ENCODE measurements at places on chromosomes 7 and 10.

- DNase-seq: no peak
Measured at GRCh38 chr10:13183625-13184024, 22.3 kb downstream of the MCM10 start.

DNA sequence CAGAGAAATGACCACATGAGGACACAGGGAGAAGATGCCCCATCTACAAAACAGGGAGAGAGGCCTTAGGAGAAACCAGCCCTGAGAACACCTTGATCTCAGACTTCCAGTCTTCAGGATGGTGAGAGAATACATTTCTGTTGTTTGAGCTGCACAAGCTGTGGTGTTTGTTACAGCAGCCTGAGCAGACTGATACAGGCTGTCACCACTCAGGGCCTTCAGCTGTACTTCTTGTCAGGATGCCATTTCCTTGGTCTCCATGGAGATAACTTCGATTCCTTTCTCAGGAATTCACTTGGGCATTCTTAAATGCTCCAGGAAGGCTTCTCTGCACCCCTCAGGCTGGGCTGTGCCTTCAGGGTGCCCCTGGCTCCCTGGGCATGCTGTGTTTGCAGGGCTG is 85.7 kb upstream of the IGFBP3 start:
- DNase-seq: no peak

DNA sequence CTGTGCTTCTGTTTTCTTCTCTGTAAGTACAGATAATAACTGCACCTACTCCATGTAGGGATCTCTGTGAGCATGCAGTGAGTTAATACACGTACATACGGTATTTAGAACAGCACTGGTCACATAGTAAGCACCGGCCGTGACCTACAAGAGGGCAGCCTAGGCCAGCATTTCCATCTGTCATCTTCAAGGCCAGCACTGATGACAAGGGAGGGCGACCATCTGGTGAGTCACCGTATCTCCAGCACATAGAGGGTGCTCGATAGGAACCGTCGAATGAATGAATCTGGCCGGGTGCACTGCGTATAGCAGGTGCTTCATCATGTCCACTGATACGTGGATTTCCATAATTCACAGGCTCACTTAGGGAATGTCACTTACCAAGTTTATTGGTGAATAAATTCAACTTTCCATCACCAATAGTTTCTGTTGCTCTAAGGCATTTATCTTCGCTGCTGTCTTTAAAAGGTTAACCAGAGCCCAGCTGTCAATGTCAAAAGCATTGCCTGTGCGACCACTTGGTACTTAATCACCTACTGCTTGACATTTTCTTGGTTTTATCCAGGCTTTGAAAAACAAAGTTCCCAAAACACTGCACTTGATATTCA is 8.3 kb downstream of the NOD1 start:
- DNase-seq: no peak

DNA sequence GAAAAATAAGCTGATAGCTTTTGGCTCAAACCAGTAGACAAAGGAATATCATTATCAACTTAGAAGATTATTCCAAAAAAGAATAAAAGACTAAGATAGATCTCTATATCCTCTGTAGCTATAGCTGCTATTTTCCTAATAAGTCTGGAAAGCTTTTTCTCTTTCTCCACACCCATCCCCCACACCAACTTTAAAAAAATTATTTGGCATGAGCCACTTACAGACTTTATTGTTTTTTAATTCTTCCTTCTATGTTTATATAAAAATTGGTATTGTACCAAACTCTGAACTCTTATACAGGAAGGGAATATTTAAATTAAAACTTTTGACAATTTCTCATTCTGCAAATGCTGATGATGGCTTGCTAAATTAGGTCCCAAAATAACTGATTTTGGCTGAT is 142.7 kb downstream of the RNF133 start:
- no peak for DNase-seq

GRCh38 chr7:27961255-27961654 is 219.3 kb downstream of the JAZF1 start:
- no peak for DNase-seq

DNA sequence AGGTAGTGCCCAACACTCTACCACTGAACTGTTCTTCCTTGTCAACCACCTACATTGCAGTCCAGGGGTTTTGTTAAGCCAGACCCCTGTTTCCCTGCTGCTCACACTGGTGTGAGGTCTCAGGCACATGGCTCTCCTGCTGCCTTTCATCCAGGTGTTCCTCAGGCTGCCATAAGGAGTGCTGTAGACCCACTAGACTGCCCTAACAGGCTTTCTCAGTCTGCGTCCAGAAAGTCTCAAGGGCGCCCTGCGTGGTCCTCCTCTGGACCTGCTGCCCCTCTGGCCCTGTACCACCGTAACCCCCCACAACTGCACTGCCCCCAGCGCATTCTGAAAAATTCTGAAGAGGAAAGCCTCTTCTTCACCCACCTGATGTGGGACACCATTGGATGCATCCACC is 225.7 kb upstream of the ANKRD30A start:
- no peak for DNase-seq

- no peak for DNase-seq
Measured at GRCh38 chr7:5603241-5604140, 178.0 kb downstream of the RNF216 start.

DNA sequence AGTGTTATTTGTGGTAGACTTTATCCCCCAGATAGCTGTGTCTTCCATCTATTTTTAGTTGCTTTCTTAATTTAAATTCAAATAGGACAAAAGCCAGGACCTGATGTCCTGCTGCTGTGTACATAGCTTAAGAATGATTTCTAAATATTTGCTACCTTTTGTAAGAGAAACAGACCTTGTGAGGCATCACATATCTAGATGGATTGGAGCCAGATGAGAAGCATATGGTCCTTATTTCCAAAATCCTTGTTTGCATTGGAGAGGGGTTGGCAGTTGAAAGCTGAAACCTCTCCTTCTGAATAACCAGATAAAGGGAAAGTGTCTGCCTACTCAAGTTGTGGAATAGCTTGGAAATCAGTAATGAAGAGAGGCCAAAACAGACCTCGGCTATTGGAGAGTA is 50.7 kb upstream of the AMPH start:
- no peak for DNase-seq

DNA sequence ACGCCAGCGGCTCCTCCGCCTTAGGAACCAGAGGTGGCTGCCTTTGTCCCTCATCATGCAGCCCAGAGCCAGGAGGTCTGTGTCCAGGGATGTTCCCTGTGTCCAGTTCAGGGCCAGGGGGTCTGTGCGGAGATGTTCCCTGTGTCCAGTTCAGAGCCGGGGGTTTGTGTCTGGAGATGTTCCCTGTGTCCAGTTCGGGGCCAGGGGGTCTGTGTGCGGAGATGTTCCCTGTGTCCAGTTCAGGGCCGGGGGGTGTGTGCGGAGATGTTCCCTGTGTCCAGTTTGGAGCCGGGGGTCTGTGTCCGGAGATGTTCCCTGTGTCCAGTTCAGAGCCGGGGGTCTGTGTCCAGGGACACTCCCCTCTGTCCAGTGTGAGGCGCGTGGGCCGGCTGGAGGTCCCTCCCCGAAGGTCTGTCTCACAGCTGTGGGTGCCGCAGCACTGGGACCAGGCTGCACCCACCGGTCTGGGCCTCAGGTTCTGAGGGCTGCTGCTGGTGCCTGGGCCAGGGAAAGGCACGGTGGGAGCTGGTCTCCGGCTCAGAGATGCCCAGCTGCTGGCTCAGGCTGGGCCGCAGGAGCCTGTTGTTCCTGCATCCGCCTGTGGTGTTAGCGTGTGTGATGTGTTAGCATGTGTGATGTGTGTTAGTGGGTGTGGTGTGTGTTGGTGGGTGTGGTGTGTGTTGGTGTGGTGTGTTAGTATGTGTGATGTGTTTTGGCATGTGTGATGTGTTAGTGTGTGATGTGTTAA is 67.9 kb upstream of the CFAP46 start:
- no peak for DNase-seq

Data from effector memory CD8-positive, alpha-beta T cell (primary cell).